ENCODE measurements at places on chromosomes 4 and X. TPM values are rescaled to one million over a fixed set of nuclear protein-coding genes. Genes with fewer than 3 reads are reported as not detected.

The GLUD2 gene
- 7.8 TPM for total RNA-seq

The MAB21L2 gene
- total RNA-seq = 0.09 TPM

The MAGEC3 gene
- 0.58 TPM for total RNA-seq

The GAGE1 gene
- total RNA-seq = not detected

The CSAG1 gene
- total RNA-seq = not detected

The CLTRN gene
- total RNA-seq = 7.2 TPM

The G3BP2 gene
- total RNA-seq = 183 TPM

The ADH5 gene
- 282 TPM for total RNA-seq

The POU3F4 gene
- total RNA-seq = 0.09 TPM

The HPGDS gene
- not detected for total RNA-seq

The ATP2B3 gene
- total RNA-seq = 0.07 TPM

The RBM46 gene
- total RNA-seq = 1.9 TPM

The C4orf50 gene
- 0.93 TPM for total RNA-seq

The C4orf17 gene
- not detected for total RNA-seq

The HSFX2 gene
- total RNA-seq = not detected

The TMEM150C gene
- 32.8 TPM for total RNA-seq

Measured in endodermal cell (in vitro differentiated cells).